ENCODE measurements at places on chromosomes 2 and 18.

DNA sequence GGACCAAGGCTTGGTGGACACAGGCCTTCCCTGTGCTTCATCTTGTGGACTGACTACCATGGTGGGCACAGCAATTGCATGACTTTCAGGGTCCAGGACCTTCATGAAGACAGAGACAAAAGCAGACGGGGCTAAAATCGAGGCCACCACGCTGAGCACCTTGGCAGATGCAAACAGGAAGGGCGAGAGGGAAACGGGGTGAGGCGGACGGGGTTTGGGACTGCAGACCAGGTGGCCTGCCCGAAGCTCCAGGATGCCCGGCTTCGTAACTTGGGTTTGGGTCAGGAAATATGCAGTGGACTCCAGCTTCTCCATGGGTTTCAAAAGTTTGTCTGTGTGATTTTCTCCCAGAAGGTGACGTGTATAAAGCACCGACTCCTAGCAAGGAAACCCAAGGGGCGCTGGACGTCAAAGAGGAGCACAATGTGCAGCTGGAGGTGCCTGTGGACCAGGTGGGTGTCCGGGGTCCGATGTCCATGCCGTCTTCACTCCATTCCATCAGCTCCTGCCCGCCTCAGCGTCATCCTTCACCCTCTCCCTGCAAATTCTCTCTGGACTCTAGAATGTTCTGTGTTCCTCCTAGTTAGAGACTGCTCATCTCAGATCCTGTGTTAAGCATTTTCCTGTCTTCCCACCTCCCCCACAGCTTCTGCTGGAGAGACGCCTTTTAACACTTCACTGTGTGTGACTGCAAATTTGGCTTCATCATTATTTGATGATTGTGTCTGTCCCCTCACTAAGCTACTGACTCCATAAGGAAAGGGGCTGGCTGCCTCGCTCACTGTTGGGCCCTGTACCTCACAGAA lies 65.8 kb downstream of the DCDC2C start:
- DNase-seq: no peak

DNA sequence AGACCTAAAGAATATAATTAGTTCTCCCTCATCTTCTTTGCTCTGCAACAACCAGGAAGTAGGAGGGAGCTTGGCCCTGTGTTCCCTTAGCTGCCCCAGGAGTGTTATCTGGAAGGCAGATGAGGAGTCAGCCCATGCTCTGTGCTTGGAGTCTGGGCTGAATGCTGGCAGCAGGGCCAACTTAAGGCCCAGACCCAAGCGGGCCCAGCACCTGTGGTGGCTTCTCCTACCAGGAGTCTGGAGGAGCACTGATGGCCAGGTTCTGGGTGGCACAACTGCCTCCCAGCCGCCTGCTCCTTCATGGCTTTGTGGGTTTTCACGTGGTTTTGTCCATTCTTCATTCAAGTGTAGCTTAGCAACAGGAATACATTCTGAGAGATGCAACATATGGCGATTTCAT lies 1910.7 kb upstream of the LRRTM1 start:
- no peak for DNase-seq

GRCh38 chr2:12651641-12652040 lies 65.1 kb upstream of the TRIB2 start:
- no peak for DNase-seq

- DNase-seq: no peak
Observed at GRCh38 chr18:25832001-25832604, 258.3 kb downstream of the SS18 start.

GRCh38 chr2:60313470-60314172 lies 239.8 kb downstream of the BCL11A start:
- DNase-seq: no peak

- DNase-seq: no peak
Observed at GRCh38 chr18:50720325-50720674, 99.5 kb downstream of the MRO start.

DNA sequence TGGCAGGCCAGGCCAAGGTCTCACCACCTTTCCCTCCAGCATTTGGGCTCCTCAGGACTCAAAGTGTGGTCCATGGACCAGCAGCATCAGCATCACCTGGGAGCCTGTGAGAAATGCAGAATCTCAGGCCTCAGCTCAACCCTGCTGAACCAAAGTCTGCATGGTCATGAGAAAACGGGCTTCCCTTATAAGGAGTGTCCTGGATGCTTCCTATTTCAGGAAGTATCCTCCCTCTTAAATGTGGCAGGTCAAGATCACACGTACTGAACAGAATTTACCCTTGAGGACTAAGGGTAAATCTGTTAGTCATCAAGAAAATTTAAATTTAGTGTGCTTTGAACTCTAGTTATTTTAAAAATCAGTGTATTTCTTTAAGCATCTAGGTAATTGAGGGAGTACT lies 11.8 kb downstream of the CD8A start:
- no peak for DNase-seq

DNA sequence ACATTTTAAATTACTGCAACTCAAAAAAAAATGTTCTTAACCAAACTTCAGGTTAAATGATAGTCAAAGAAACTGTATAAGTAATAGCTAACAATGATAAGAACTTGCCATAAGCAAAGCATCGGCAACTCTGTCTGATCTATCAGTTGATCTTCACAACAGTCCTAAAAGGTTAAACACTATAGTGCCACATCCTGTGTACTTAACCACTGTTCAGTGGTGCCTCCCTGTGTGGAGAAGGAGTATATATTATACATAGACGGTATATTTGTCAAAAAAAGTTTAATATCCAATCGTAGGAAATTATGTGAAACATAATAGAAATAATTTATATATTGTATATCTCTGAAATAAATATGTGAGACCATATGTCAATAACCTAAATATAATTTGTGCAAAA lies 13.0 kb downstream of the DTNA start:
- DNase-seq: no peak

GRCh38 chr18:70181015-70181414 lies 24.5 kb downstream of the RTTN start:
- DNase-seq: no peak

GRCh38 chr2:78218066-78218465 lies 695.9 kb upstream of the LRRTM4 start:
- DNase-seq: no peak

DNA sequence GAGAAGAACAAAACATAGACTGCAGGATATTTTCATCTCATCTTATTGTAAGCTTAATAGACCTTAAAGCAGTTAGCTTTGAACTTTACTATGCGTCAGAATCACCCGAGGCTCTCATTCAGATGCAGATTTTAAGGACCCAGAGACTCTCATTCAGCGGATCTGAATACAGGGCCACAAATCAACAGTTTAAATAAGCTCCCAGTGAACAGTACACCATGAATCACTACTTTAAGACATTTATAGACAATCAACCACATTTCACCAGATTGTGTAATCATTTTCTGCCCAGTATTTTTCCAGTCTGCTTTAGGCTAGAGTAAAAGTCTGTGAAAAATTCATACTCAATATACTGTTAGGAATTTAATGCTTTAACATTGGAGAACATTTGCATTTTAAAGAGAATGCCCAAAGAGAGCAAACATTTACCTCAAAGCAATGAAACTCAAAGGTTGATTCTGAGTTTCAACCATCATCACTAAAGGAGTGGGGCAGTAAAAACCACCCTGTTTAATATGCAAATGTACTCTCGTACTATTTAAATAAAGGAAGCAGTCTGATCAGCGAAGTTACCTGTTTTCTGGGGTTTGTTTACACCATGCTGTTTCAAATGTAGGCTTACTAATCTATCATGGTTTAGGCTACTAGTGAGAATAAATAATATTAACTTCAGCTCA lies 11.0 kb upstream of the ALPK2 start:
- DNase-seq: no peak

GRCh38 chr2:240733803-240734495 lies 42.3 kb downstream of the AQP12A start:
- no peak for DNase-seq

DNA sequence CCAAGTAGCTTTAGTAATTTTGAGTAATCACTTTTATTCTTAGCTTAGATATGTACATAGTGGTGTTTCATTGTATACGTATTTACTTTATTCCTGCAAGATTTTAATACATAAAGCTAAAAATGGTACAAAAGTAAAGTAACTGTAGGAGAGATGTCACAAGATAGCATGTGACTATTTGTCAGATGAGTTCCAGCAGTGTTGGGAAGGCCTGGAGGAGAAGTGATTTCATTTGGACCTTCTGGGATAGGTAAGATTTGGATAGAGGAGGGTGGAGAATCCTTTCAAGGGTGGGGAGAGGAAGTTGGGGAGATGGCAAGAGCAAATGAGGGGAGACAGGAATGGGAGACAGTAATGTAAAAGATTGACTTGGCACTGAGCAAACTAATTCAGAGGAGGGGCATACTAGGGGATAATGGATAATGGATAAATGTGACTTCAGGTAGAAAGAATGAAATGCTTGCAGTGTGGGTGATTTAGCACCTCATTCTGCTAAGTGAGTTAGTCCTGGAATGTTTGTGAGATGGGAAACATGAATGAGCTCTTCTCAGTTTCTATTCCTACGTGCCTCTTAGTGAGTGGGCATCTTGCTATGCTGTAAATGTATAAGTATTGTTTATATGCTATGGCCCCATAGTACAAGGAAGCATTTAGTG lies 10.5 kb downstream of the WDR43 start:
- DNase-seq: no peak

- DNase-seq: no peak
Observed at GRCh38 chr18:35335866-35336265, 8.4 kb downstream of the ZNF24 start.

- no peak for DNase-seq
Observed at GRCh38 chr18:59605633-59606192, 91.5 kb downstream of the CCBE1 start.

- DNase-seq: no peak
Observed at GRCh38 chr18:9803063-9803697, 82.6 kb upstream of the TXNDC2 start.

GRCh38 chr2:174335254-174335987 lies 667 bp downstream of the SP9 start:
- no peak for DNase-seq

DNA sequence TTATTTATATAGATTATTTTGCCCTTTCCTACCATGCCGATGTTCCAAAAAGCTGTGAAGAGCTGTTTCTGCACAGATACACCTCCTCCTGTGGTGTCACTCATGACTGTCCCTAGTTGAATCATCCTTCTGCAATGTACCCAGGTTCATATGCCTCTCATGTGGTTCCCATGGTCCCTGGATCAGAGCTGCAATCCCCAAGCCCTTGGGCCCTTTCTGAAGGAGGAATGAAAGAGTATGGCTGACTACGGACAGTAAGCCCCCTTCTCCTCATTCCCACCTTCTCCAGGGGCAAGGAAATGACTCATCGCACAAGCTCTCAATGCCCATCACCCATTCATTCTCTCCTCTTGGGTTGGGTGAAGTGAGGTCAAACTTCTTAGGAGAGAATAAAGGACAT lies 63.9 kb upstream of the ACVR1 start:
- DNase-seq: no peak

DNA sequence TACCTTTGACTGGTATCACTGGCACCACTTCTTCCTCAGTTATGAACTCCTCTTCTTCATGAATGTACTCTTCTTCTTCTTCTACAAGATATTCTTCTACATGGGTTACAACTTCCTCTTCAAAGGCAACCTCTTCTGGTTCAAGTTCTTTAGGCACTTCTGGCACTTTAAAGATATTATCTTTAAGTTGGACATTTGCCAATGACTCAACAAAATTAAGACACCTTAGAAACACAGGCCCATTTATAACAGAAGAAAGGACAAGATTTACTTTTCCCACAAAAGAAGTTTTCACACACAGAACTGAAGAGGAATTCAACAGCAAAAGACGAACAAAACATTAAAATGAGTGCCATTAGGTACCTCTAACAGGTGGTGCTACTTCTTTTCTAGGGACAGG lies 127.3 kb downstream of the TTN start:
- no peak for DNase-seq

GRCh38 chr2:181585732-181586131 lies 71.2 kb downstream of the CERKL start:
- no peak for DNase-seq

DNA sequence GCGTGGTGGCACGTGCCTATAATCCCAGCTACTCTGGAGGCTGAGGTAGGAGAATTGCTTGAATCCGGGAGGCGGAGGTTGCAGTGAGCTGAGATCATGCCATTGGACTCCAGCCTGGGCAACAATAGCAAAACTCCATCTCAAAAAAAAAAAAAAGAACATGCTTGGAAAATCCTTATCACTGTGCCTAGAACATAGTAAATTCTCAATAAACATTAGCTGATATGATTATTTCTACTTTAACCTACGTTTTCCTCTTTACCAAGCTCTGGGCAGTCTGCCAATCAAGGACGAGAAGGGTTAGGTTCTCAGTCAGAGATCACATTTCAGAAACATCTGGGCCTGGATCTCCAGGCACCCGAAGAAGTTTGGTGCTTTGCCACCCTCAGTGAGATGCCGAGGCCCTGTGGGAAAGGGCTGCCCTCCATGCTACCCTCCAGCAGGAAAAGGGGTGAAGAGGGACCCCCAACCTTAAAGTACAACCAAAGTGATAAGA lies 107.7 kb downstream of the BCL11A start:
- no peak for DNase-seq

DNA sequence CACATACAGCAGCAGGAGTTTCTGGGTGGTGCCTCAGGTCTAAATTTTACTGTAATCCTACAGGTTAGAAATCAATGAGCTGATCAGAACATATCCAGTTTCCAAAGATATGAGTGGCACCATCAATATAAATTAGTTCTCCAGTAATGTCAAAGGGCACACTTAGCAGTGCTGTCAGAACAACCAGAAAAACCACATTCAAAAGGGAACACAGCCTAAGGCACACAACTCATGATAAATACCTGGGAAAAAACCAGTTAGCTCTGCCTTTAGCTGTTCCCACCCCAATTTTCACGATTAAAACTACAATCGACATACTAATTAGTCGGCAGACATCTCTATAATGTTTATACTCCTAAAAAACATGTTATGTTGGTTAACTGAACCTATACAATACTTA lies 31.5 kb downstream of the ATP8B1 start:
- DNase-seq: no peak

DNA sequence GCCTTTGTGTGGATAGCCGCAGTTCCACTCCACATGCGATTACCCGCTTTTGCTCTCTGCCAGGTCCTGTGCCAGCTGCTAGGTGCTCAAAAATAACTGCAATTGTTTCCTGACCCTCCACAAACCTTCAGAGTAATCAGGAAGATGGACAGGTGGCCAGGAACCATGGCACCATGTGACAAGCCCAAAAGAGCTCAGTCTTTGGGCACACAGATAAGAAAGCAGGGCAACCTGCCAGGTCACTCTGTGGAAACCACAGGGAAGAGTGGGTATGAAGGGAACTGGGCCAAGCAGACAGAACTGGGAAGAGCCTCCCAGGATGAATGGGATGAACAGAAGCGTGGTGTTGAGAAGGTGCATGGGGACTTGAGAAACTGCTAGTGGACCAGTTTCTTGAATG lies 79.4 kb upstream of the AGAP1 start:
- no peak for DNase-seq

All from CD4-positive, alpha-beta memory T cell (primary cell).